ENCODE measurements at places on chromosomes 5 and 9.

GRCh38 chr5:151086192-151086869 lies 5.5 kb upstream of the TNIP1 start:
- no peak for DNase-seq

GRCh38 chr5:66653325-66653724 lies 57.1 kb downstream of the MAST4 start:
- no peak for DNase-seq

DNA sequence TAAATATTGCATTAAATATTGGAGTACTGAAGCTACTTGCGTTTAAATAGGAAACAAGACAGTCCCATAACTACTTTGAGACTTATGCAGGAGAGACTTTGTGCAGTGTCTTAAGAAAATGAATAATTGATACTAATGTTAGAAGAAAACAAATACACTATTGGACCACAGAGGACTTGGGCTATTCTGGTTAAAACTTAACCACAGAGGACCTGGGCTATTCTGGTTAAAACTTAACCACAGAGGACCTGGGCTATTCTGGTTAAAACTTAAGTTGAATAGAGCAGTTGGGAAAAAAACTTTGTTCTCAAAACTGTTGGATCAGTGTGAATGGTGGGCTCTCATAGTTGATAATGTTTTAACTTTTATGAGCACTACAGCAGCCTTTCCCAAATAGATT lies 141.7 kb downstream of the WDR70 start:
- no peak for DNase-seq

DNA sequence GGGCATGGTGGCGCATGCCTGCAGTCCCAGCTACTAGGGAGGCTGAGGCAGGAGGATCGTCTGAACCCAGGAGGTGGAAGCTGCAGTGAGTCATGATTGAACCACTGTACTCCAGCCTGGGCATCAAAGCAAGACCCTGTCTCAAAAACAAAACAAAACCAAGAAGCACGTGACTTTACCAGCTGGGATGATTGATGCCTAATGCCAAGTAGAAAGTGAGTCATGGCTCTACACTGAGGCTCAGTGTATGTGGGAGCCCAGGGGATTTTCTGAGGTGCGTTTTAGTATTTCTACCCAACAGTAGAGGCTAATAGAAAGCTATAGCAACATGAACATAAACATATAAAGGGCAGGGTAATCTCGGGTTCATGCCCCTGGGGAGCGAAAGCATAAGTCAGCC lies 13.9 kb upstream of the BRD3OS start:
- no peak for DNase-seq

GRCh38 chr5:127373858-127374491 lies 83.4 kb downstream of the MEGF10 start:
- DNase-seq = no peak

- DNase-seq = peak; percentile 89
These were observed 845 bp upstream of the NR4A3 start for GRCh38 chr9:99820685-99821395.

DNA sequence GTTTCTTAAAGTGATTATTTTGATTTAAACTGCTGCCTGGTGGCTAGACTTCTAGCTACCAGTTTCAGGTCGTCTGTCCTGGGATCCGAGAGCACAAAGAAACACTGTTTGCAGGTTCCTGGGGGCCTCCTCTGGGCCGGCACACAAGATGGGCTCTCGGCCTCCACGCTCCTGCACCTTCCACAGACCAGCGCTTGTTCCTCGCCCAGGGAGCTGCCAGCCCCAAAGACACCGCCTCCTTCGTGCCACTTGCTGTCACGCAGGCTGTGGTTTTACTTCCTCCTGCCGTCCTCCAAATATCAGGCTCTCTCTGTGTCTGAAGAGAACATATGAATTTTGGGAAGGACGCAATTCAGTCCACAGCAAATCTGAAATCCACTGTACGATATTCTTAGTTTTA lies 105.8 kb downstream of the ROR2 start:
- no peak for DNase-seq

- DNase-seq = no peak
These were observed 528.2 kb upstream of the DAP start for GRCh38 chr5:11289208-11289607.
